ENCODE measurements at places on chromosomes 7 and 10.

- DNase-seq, result no peak
Observed at GRCh38 chr10:91022924-91023699, 102.2 kb upstream of the ANKRD1 start.

DNA sequence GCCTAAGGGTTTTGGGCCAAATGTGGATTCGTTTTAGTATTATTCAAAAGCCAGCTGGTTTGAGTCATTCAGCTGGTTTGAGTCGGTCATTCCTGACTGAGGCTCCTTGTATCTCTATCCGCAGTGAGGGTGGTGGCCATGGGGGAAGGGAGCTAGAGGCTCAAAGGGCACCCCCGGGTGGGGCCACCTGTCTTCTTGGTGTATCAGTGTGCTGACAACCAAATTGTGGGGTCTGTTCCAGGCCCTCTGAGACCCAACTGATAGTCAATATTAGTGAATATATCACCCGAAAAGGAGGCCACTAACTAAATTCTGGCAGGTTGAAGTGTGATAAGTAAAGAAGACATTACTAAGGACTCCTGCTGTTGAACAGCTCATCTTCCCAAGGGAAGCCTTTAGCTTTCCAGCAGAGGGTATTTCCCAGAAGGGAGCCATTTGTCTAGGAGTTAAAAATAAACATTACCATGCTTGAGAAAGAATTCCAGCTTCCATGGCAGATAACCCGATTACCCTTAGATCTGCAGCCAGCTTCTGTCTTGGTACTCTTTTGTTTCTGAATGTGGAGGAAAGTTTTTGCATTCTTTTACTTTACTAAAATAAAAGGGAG lies 29.9 kb upstream of the DDX50 start:
- no peak for DNase-seq

GRCh38 chr10:114577133-114577532 lies 80.9 kb downstream of the ABLIM1 start:
- no peak for DNase-seq

DNA sequence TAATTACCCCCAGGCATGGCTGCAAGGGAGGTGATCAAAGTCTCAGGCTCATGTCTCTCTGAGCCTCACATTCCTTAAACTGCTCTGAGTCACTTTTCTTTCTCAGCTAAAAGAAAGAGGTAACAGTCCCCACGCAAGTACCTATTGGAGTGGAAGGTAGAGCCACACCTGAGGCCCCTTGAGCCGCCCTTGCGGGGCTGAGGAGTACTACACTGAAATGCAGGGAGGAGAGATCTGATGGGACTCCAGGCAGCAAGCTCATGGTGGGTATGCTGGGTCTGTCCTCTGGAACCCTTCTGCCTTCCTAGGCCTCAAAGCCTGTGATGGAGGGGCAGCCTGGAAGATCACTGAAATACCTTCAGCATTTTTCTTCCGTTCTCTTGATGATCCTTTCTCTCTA lies 960.0 kb downstream of the DNAJB9 start:
- DNase-seq, result no peak

GRCh38 chr10:47287365-47287802 lies 12.6 kb upstream of the GDF10 start:
- no peak for DNase-seq

DNA sequence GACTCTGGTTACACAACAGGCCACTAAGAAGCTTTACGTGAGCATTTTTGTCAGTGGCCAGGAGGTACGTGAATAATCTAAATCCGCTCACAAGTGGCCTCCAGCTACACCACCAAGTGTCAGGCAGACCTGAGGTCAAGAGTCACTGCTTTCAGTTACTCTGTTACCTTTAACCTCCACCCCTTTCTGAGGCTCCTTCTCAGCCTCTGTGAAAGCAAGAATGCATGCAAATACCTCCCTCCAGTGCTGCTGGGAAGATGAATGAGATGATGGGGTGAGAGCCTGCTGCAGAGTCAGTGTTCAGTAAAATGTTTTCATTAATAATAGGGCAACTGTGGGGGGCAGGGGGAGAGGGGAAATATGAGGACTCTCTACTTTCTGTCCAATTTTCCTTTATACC lies 11.2 kb downstream of the DDC start:
- no peak for DNase-seq

GRCh38 chr7:36602934-36603887 lies 121.1 kb downstream of the AOAH start:
- DNase-seq, result no peak

DNA sequence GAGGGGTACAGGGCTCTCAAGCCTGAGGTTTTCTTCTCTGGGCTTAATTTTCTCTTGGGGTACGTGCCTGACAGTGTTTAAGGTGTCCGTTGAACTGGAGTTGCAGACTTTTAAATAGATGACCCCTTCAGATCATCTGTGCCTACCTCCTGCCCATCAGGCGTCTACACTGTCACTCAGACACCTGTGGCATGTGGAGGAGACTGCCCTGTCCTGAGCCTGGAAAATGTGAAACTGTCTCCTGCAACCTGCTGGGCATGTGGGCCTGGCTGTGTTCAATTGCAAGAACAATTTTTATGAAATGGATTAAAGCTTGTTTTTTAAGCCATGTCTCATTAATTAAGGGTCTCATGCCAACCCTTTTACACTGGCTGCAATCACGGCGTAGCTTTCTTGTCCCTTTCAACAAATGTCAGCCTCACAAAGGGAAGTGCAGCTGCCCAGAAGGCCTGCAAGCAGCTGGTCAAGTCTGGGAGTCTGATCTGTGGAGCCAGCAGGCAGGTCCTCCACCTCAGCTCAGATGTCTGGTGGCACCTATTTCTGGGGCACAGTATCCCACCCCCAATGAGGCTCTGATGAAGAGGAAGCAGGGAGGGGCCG lies 8.8 kb downstream of the ATP5MF start:
- no peak for DNase-seq

GRCh38 chr10:2949948-2950354 lies 117.4 kb upstream of the PFKP start:
- no peak for DNase-seq

DNA sequence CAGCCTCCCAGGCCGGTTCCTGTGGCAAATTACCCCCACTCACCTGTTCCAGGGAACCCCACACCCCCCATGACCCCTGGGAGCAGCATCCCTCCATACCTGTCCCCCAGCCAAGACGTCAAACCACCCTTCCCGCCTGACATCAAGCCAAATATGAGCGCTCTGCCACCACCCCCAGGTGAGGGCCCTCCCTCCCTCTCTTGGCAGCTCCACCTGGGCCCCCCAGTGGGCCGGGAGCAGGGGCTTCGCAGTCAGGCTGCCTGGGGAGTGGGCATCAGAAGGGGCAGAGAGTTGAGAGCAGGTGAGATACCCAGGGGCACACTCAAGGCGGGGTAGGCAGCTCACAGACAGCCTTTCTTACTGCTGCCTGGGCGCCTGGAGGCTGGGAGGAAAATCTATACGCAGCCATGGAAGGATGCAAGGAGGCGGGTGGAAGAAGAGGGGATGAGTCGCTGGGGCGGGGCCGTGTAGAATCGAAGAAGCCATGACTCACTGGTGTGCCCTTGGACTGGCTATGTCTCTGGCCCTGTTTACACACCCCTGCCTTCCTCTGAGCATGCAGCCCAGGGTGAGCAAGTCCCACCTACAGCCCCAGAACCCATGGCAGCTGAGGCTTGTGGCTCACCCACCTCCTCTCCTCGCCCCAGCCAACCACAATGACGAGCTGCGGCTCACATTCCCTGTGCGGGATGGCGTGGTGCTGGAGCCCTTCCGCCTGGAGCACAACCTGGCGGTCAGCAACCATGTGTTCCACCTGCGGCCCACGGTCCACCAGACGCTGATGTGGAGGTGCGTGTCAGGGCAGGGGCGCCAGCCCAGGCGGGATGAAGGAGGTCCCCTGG lies 48.6 kb upstream of the PPIF start:
- no peak for DNase-seq

DNA sequence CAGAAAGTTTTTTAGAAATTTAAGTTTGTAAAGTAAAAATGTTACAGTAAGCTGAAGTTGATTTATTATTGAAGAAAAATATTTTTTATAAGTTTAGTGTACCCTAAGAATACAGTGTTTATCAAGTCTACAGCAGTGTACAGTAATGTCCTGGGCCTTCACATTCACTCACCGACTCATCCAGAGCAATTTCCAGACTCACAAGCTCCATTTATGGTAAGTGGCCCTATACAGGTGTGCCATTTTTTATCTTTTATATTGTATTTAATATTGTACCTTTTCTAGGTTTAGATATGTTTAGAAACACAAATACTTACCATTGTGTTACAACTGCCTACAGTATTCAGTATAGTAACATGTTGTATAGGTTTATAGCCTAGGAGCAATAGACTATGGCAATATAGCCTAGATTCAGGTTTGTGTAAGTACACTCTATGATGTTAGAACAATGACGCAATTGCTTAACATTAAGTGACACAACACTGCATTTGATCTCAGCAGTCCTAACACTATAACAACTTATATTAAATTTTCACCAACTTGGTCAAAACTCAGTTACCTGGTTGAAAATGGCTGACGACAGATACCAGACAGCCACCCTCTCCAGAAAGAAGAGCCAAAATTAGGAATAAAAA lies 45.7 kb downstream of the HIBADH start:
- no peak for DNase-seq

GRCh38 chr7:158329686-158330085 lies 257.9 kb downstream of the PTPRN2 start:
- no peak for DNase-seq

DNA sequence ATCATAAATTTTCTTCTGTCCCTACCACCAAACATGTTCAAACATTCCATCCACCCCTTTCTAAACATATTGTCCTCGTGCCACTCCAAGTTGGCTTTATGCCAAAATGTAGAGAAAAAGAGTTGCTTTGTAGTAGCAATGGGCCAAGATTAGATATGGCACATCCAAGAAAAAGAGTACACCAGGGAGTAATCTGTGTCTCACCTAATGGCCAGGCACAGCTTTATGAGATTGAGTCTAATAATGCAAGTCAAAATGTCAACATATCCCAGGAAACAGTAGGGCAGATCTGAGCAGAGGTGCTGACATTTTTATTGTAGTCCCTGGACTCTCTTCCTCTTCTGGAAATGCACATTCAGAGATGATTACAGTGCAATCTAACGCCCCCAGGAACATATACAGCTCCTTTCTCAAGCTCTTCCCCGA lies 5.7 kb upstream of the OR6V1 start:
- no peak for DNase-seq

- DNase-seq, result no peak
Observed at GRCh38 chr7:33743594-33743993, 161.7 kb upstream of the BMPER start.

- no peak for DNase-seq
Observed at GRCh38 chr7:131568510-131568909, 12.1 kb upstream of the PODXL start.

DNA sequence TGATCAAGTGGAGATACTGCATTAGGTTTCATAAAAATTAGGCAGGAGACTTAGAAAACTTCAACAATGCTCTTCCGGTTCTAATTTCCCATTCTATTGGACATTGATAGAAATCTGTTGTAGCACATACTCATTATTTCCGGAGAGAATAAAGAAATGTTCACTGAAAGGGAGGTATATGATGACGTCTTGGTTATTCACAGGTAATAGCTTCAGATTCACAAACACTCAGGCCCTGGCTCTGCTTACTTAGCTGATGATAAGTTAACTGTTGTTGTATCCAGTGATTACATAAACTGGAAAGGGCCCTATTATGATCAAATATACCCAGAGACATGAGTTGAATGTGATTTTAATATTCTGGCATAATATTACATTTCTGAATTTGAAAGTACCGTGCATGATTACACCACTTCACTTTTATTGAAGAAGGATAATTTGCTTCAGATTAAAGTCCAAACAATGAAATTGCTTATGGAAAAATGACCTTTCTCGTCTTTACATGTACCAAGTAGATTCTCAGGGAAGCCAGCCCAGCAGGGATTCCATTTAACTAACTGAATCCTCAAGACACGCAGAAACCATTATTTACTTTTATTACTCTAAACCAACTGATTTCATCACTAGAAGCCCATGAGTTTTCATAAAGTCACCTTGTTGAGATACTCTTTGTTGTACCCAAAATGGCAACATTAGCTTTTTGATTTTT lies 288.0 kb upstream of the PITRM1 start:
- no peak for DNase-seq

- no peak for DNase-seq
Observed at GRCh38 chr10:119205894-119206602, 1.3 kb upstream of the GRK5 start.

DNA sequence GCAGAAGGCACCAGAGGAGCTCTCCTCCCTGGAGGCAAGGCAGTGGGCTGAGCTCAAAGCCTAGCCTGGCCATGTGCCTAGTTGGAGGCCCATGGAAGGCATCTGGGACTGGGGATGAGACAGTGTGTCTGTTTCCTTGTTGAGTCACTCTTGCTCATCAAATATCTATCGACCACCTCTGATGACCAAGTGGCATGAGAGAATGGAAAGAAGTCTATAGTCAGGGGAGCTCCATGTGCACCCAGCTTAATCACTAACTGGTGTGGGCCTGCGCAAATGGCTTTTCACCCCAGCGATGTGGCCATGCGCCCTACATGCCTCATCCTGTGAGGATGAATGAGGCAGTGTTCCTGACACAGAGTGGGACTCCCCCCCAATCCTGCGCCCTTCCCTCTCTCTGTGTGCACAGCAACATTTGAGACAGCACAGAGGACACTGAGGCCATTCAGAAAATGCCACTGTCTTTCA lies 229.9 kb downstream of the RPS24 start:
- DNase-seq, result no peak

DNA sequence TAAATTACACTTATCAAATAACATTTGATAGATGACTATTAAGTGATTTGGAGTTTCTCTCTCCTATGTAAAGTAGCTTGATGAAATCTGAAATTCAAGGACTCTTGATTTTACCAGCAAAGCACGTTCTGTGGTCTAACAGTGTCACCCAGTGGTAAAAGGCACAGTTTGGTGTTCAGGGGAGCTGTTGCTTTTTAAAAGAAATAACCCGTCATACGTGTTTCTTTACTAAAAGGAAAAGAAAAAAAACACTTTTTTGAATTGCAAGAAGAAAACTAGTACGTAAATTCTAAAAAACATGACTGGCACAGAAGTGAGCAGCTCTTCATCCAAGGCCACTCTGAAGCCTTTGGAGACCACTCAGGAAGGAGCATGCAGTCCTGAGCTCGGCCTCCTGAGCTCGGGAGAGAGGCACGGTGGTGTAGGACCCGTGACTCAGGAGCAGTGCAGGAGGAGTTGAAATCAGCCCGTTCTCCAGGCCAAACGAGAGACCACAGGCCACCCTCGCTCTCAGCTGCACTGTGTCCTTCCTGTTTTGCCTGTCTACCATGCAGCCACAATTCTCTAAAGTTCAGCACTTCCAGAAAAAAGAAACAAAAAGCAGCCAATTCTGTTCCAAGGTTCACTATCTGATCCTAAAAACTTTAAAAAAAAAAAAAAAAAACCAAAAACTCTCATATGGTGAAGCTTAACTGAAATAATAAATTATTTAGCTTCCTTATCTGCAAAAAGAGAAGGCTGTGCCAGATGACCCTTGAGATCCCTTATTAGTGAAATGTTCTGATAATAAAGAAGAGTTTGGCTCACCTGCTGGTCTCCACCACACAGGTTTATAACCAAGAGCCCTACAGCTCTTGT lies 212.6 kb upstream of the FRMD4A start:
- DNase-seq, result no peak

DNA sequence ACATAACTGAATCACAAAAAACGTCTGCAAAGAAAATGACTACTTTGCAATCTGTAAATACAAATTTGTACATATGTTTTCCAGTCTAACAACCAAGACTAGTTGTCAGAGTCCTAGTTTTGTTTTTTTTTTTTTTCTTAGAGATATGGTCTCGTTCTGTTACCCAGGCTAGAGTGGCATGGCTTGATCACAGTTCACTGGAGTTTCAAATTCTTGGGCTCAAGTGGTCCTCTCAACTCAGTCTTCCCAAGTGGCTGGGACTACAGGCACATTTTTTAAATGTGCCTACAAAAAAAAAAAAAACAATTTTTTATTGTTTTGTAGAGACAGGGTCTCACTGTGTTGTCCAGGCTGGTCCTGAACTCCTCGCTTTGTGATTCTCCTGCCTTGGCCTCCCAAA lies 70.8 kb downstream of the ORC5 start:
- no peak for DNase-seq
